Mesothelial cell of epicardium (in vitro differentiated cells): ENCODE measurements at places on chromosomes 12 and 14. TPM values are rescaled to one million over a fixed set of nuclear protein-coding genes. Genes with fewer than 3 reads are reported as not detected.

The PPP1R36 gene
- 0.66 to 1.3 TPM (median 0.81 TPM) in 3 replicates for total RNA-seq

The ST8SIA1 gene
- 1.2 to 2.2 TPM (median 1.7 TPM) in 3 replicates for total RNA-seq

- DNase-seq, result no peak
Measured at GRCh38 chr14:99575043-99576023, 28.7 kb downstream of the CCDC85C start.

- no peak for DNase-seq
Measured at GRCh38 chr12:104602896-104603295, 146.1 kb downstream of the CHST11 start.

The ITGA7 gene
- 32.5 to 34.0 TPM (median 33.2 TPM) in 3 replicates for total RNA-seq
